Psoas muscle (tissue), 8 donors: ENCODE measurements at places on chromosomes 11 and 22. TPM values are rescaled to one million over a fixed set of nuclear protein-coding genes. Genes with fewer than 3 reads are reported as not detected.

GRCh38 chr22:46467006-46467405 lies 70.4 kb downstream of the CELSR1 start:
- H3K27me3 ChIP-seq: no peaks in the 10 kb centered on the region
- no peak overlapping the region for H3K4me3 ChIP-seq
- no peaks in the 10 kb centered on the region for H3K36me3 ChIP-seq
- H3K4me1 ChIP-seq: no peaks in the 10 kb centered on the region

GRCh38 chr11:66612458-66612857 lies 4.0 kb upstream of the RBM14 start:
- H3K27me3 ChIP-seq: no peaks in the 10 kb centered on the region
- no peaks in the 10 kb centered on the region for H3K36me3 ChIP-seq
- H3K4me3 ChIP-seq: no peak overlapping the region
- no peak for DNase-seq
- H3K27ac ChIP-seq: no peak overlapping the region

GRCh38 chr11:105220121-105220520 lies 80.6 kb upstream of the CARD18 start:
- DNase-seq: no peak
- no peaks in the 10 kb centered on the region for H3K36me3 ChIP-seq
- H3K4me3 ChIP-seq: no peak overlapping the region
- H3K27me3 ChIP-seq: no peaks in the 10 kb centered on the region
- no peak overlapping the region for H3K27ac ChIP-seq
- H3K4me1 ChIP-seq: no peaks in the 10 kb centered on the region

DNA sequence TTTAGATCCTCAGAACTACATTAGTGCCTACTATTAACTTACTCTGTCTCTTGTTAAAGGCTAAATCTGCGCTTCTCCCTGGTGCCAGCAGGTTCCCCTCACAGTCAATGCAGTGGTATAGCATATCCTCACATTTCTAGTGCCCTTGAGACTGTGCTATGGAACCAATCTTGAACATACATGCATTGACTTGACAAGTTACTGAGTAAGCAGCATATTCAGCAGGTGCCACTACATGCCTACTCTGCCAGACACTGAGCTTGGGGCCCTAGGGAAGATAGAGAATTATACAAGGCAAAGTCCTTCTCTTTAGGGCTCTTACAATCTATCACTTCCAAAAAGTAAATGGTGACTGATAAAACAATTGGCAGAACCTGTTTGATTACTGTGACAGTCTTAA lies 3.2 kb downstream of the FUT4 start:
- H3K36me3 ChIP-seq: no peaks in the 10 kb centered on the region
- no peak for DNase-seq
- H3K4me3 ChIP-seq: no peak overlapping the region
- no peaks in the 10 kb centered on the region for H3K27me3 ChIP-seq
- no peak overlapping the region for H3K27ac ChIP-seq
- peaks cover 16% of the 10 kb centered on the region for H3K4me1 ChIP-seq

DNA sequence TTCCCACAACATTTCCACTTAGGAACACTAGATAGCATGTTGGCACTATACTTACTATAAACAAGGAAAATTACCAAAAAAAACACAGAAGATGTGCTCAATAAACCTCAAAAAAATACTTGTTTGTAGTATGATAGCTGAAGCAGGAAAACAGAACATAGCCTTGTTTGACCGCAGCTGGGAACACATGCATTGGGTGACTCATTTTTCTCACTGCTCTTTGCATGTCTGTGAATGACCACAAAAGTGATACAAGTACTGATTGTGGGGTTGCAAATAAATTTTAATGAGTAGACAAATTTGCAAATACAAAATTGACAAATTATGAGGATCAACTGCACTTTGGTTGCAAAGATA lies 22.8 kb upstream of the GUCY1A2 start:
- no peak overlapping the region for H3K4me3 ChIP-seq
- no peak for DNase-seq
- H3K27ac ChIP-seq: no peak overlapping the region
- H3K36me3 ChIP-seq: no peaks in the 10 kb centered on the region
- no peaks in the 10 kb centered on the region for H3K27me3 ChIP-seq
- no peaks in the 10 kb centered on the region for H3K4me1 ChIP-seq

DNA sequence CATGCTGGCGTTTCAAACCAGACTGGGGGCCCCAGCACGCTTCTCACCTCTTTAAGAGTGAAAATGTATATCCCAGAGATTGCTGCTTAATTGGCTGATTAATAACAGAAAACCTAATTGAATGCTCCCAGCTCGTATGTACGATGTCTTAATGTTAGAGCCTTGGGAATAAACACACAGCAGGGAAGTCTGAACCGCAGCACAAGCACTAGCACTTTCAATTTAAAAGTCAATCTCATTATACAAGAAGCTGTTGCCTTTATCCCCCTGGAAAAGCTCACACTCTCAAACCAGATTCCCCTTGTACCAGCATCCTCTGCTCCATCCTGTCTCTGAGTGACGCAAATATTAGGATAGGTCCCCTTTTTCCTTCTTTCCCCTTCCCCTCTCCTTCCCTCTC lies 449.1 kb downstream of the MN1 start:
- H3K4me1 ChIP-seq: no peaks in the 10 kb centered on the region
- H3K4me3 ChIP-seq: no peak overlapping the region
- no peaks in the 10 kb centered on the region for H3K36me3 ChIP-seq
- DNase-seq: no peak
- peaks cover 12% of the 10 kb centered on the region for H3K27me3 ChIP-seq

The SLC22A8 gene
- not detected for polyA plus RNA-seq

The LGR4 gene
- 6.9 TPM for polyA plus RNA-seq

The FAM89B gene
- 67.4 TPM for polyA plus RNA-seq
